Tibial nerve (tissue), 4 donors: ENCODE measurements at places on chromosomes 3 and 15.

DNA sequence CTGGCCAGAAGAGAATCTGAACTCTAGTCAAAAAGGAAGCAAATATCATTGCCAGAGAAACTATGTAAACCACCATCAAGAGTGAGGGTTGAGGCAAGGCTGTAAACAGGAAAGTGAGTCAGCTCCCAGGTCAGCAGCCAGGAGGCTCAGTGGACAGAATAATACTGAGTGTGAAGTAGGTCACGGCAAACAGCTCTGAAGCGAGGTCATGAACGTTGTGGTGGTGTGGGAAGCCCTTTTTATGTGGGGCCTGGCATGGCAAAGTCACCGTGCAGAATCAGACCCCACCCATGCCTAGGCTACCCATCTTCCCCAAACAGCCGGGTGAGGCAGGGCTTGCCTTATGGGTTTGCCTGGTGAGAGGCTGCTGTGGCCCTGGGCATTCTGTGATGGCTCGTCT lies 43.9 kb downstream of the THBS1 start:
- DNase-seq: peak; percentile 17

DNA sequence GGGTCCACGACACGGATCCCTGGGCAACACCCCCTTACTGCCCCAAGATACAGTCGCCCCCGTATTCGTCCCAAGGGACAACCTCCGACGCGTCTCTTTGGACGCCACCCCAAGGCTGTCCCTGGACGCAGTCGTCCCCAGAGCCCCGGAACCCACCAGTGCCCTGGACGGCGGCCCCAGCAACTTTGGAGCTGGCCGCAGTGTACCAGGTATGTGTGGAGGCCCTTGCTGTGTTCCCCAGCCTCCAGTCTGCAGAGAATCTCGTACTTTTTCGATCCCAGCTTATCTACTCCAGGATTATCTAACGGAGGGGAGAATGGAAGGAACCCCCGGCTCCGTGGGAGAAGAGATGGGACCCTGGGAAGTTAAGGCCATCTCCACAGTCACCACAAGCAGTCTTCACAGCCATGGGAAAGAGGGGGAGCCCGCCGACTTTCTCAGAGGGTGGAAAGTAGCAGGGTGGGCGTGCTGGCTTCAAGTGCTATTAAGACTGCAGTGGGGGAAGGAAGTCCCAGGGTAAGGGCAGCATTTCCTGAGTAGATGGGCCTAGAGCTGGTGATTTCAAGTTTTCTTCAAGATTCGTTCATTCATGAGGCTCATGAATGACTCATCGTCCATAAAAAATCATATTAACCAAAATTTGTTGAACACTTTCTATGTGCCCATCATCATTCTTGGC lies 1.1 kb downstream of the MESP2 start:
- no peak for DNase-seq

DNA sequence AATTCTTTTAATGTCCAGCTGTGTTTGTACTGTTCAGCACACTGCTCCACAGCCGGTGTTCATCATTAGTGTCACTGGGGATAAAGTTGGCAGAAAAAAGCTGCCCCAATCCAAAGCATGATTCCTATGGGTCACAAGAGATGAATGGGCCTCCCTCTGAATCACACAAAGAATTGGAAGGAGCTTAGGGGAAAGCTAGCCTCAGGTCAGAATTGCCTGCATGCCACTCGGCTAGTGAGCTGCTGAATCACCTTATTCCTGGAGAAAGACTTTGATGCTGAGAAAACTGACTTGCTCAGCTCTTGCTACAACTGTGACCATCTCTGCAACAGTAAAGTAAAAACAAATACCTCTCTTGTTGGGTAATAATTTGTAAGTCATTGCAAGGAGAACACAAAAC lies 3.5 kb downstream of the CCK start:
- no peak for DNase-seq

DNA sequence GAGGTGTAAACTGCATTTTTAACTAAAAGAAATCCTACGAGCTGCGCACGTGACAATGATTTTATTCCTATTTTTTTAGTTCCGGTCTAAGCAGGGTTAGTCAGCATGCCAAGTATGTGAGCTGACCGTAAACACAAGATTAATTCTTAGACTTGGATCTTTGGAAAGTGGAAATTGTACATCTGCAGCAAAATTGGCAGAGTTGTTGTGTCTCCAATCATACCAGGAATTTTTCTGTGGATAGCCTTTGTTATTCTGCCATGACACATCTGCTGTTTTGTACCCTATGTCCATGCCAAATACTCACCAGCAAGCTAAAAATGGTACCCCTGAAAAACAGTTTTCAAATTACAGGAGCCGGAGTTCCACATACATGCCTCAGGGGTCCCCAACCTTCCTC lies 562.5 kb downstream of the UNC13C start:
- no peak for DNase-seq
